Stimulated activated CD4-positive, alpha-beta T cell treated with anti-CD3 and anti-CD28 coated beads, TNF-alpha, amount 100 ng/mL, for 4 hours (primary cell): ENCODE measurements at places on chromosomes 13 and 19.
A peak's percentile ranks its signal among the peaks of the same experiment; 100 is the strongest.

DNA sequence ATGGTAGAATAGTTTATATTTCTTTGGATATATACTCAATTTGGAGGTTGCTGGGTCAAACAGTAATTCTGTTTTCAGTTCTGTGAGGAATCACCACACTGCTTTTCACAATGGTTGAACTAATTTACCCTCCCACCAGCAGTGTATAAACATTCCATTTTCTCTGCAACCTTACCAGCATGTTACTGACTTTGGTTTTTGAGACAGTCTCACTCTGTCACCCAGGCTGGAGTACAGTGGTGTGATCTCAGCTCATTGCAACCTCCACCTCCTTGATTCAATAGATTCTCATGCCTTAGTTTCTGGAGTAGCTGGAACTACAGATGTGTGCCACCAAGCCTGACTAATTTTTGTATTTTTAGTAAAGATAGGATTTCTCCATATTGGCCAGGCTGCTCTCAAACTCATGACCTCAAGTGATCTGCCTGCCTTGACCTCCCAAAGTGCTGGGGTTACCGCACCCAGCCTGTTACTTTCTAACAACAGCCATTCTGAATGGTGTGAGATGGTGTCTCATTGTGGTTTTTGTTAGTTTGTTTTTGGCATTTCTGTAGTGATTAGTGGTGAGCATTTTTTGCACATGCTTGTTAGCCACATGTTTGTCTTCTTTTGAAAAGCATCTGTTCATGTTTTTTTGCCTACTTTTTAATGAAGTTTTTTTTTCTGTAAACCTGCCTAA, 12.5 kb downstream of the ZNF714 start:
- DNase-seq: no peak

GRCh38 chr13:43434191-43434590, 352.6 kb downstream of the ENOX1 start:
- DNase-seq: no peak

DNA sequence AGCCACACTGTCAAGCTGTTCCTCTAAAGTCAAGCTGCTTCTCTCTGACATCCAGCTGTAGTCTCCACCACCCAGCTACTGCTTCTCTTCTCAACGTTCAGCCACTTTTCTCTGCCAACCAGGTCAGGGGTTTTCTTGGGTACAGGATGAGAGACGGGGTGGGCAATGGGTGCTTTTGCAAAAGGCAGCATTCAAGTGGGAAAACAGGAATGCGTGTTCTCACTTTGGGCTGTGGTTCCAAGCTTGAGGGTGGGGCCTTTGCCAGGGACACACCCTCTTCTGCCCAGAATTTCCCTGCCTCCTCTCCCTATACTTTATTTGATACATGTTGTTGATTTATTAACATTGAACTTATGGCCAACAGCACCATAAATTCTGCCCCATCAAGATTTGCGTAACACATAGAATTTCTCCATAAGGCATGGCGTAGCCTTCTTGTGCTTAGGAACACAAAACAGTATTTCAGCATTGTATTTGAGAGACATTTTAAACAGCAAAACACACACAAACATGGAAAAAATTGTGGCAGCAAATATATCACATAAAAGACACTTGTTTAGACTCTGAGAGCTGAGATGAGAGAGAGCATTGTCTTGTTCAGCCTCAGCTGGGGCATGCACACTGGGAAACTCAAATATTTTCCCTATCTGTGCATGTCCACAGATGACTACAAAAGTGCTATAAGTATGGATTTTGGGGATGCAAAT, 392.8 kb downstream of the SLITRK6 start:
- no peak for DNase-seq

GRCh38 chr19:39805104-39805503, 26.4 kb downstream of the LEUTX start:
- DNase-seq: no peak

DNA sequence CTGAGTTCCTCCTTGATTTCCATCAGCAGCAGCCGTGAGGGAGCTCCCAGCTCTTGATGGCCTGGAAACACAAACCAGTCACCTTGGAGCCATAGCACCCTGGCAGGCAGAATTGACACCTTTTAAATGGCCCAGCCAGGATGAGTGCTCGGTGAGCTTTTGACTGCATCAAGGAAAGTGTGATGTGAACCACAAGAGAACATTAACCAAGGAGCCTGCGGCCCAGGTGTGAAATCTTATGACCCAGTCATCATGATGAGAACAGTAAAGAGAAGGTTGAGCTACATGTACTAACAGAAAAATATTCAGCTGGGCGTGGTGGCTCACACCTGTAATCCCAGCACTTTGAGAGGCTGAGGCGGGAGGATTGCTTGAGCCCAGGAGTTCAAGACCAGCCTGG, 22.8 kb downstream of the SUGP2 start:
- no peak for DNase-seq

DNA sequence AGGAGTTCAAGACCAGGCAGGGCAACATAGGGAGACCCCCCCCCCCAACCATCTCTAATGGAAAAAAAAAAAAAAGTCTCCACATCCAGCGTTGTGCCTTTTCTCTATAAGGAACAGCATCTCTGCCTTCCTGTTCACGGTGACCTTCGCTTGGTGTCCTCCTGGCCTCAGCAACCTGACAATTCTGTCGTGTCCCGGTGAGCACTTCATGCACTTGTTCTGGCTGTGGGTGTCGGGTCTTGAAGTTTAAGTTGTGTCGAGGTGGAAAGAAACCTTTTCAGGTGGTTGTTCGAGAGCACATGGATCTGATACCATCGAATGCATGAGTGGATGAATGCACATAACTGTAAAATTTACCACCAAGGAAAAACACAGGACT, 594 bp downstream of the ZNF559 start:
- DNase-seq: no peak

DNA sequence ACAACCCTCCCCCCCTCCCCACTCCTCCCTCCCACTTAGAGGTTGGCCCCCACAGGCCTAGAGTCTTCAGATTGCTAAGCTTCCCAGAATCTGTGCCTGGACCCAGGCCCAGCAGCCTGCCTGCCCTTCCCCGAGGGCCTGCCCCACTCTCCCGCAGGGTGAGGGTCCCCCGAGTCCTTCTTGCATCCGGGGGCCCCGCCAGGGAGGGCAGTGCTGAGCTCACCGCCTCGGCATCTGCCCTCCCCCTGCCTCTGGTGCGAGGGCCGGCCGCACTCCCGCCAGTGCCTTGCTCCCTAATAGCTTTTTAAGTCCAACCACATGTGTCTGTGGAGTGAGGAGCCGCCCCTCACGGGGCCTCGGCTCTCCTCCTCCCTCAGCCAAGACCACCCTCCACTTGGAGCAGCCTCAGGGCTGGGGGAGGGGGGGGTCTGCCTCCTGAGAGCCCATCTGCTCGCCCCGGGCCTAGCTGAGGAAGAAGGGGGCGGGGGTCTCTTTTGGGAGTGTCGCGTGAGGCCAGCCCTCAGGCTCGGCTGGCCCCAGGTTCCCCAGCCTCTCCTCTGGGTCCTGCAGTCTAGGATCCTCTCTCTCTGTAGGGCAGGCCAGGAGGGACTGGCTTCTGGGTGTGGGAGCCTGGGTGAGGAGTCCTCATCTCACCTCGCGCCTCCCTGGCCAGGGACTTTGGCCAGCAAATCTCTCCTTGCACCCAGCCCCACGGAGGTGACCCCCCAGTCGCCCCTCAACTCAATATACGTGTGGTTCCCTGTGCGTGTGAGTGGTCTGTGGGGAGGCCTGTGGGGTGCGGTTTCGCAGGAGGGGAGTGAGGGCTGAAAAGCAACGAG, 47.2 kb downstream of the LYL1 start:
- DNase-seq: no peak

GRCh38 chr13:105432438-105432837, 1103.0 kb downstream of the EFNB2 start:
- no peak for DNase-seq

DNA sequence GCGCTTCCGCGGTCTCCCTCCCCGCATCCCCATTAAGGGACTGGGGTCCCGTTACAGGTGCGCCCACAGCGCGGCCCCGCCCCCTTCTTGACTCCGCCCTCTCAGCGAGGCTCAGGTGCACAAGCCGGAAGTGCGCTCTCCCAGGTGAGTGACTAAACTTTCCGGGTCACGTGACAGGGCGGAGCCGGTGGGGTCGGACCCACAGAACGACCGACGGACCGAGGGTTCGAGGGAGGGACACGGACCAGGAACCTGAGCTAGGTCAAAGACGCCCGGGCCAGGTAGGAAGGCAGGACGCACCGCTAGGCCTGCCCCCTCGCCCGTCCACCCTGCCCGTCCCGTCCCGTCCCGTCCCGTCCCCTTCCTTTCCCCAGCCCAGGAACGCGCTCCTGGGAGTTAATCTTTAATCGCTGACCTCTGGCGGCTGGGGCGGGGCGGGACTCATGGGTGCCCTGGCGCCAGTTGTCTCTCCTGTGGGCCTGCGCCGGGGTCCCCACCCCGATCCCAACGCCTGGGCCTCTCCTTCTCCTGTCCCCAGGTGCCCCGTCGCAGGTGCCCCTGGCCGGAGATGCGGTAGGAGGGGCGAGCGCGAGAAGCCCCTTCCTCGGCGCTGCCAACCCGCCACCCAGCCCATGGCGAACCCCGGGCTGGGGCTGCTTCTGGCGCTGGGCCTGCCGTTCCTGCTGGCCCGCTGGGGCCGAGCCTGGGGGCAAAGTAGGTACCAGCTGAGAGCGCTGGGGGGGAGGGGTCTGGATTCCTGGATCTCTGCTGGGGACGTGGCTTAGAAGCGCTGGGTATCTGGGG, at the start of gene CRB3:
Gene CRB3, plus strand, starts transcription at position 202 of the 804 bp plus-strand sequence. Its CDS starts 431 bp downstream, at position 633.
- DNase-seq: peak; percentile 44

- DNase-seq: no peak
Observed at GRCh38 chr19:5103812-5104410, 135.0 kb downstream of the KDM4B start.

- DNase-seq: no peak
Observed at GRCh38 chr13:96238241-96238640, 148.3 kb downstream of the HS6ST3 start.

GRCh38 chr19:23867895-23868294, 46.8 kb upstream of the ZNF726 start:
- no peak for DNase-seq

GRCh38 chr13:59747529-59747928, 416.2 kb downstream of the DIAPH3 start:
- DNase-seq: no peak

- DNase-seq: no peak
Observed at GRCh38 chr19:6011794-6012193, 33.9 kb upstream of the RANBP3 start.

DNA sequence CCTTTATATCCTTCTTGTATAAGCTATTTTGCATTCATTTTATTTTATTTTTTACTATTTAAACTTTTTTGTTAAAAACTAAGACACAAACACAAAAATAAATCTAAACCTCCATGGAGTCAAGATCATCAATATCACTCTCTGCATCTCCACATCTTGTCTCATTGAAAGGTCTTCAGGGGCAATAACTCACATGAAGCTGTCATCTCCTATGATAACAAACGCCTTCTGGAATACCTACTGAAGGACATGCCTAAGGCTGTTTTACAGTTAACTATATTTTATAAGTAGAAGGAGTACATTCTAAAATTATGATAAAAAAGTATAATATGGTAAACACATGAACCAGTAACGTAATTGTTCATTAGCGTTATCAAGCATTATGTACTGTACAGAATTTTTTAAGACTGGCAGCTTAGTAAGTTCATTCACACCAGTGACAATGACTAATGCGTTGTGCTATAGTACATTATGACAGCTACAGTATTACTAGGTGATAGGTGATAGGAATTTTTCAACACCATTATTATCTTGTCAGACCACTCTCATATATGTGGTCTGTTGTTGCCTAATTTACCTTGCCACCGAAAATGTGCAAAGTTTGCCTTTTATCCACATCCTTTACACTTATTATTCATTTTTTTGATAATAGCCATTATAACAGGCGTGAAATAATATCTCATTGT, 390.7 kb upstream of the SLITRK1 start:
- no peak for DNase-seq

DNA sequence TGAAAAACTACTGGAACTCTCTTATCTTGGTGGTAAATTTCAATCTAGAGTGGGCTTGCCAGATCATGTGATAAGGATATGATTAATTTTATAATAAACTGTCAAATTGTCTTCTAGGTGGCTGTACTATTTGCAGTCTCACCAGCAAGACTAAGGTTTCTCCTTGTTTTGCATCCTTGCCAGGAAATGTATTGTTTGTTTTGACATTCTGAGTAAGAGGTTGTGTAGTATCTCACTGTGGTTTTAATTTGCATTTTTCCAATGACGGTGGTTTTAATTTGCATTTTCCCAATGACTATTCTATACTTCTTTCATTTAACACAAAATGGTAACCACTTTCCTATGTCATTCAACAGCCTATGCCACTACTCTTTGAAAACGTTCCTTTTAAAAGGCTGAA, 2.0 kb downstream of the CAB39L start:
- no peak for DNase-seq

DNA sequence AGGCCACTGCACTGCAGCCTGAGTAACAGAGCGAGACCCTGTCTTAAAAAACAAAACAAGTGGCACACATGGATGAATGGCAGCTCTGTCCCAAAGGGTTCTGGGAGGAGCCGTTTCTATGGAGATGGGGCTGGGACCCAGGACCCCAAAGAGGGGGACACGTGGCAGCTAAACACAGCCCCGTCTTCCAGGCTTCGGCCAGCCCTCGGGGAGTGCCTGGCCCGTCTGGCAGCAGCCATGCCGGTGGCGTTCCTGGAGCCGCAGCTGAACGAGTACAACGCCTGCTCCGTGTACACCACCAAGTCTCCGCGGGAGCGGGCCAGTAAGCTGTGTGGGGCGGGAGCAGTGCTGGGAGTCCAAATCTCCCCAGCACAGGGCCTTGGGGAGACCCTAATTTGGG, 82.4 kb downstream of the RYR1 start:
- DNase-seq: no peak

DNA sequence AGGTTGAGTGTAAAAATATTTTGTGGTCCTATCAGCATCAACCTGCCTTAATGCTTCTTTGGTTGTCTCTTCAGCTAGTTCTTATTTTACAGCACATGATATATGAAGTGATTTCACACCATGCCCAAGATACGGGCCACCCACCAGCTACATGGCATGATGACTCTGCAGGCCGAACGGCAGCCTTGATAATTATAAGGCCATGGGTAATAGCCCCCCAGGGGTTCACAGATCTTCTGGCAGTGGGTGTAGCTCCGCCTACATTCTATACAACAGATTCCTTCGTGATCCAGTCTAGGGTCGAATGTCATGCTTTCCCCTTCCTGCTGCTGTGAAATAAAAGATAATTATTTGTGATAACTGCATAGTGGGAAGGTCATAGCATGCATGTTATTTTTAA, 36.1 kb downstream of the CNMD start:
- no peak for DNase-seq

GRCh38 chr13:93534181-93534700, 307.6 kb downstream of the GPC6 start:
- no peak for DNase-seq

DNA sequence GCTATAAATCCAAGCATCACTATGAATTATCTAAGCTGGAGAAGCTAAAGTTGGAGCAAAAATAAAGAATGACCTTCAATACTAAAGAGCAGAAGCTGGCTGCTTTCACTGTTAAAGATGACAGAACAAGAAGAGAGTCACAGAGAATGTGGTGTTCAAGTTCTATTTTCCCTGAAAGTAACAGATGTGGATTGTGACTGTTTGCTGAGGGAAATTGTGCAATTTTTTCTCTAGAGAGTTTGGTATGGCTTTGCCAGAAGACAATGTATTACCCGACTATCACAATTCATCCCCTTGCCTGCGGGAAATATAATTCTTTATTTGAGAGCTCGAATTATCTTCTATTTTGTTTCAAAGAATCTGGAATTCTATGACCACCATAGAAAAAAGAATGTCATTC, 83.1 kb downstream of the TNFSF13B start:
- DNase-seq: no peak

GRCh38 chr19:43806848-43807247, 4.6 kb upstream of the LYPD5 start:
- DNase-seq: no peak

GRCh38 chr13:22428188-22428828, 752.5 kb upstream of the SGCG start:
- DNase-seq: no peak

- DNase-seq: peak; percentile 28
Observed at GRCh38 chr19:10871711-10872545, 575 bp downstream of the CARM1 start.
